ENCODE measurements at places on chromosomes 6 and 20.

DNA sequence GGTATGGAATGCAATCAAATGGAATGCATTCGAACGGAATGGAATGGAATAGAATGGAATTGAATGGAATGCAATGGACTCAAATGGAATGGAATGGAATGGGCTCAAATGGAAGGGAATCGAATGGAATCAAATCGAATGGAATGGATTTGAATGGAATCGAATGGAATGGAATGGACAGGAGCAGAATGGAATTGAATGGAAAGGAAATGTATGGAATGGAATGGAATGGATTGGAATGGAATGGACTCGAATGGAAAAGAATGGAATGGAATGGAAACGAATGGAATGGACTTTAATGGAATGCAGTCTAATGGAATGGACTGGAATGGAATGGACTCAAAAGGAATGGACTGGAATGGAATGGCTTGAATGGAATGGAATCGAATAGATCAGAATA is 18.3 kb upstream of the DEFB115 start:
- no peak for DNase-seq

DNA sequence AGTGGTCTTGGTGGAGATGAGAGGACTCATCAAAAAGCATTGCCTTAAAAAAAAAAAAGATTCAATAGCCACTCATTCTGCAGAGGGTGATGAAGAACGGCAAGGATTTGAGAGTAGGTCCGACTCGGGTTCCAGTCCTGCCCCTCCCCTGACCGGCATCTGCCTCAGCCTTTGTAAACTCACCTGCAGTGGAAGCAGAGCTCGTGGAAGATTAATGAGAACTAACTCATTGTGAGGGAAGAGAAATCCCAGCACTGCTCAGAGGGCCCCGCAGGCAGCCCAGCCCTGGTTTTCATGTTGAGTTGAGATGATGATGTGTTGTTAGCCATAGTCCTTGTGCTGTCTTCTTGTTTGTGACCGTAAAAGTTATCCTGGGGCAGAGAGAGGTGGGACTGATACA is 59.4 kb downstream of the GCNT2 start:
- DNase-seq, result no peak

GRCh38 chr20:15359056-15359455 is 1021.6 kb upstream of the FLRT3 start:
- no peak for DNase-seq

DNA sequence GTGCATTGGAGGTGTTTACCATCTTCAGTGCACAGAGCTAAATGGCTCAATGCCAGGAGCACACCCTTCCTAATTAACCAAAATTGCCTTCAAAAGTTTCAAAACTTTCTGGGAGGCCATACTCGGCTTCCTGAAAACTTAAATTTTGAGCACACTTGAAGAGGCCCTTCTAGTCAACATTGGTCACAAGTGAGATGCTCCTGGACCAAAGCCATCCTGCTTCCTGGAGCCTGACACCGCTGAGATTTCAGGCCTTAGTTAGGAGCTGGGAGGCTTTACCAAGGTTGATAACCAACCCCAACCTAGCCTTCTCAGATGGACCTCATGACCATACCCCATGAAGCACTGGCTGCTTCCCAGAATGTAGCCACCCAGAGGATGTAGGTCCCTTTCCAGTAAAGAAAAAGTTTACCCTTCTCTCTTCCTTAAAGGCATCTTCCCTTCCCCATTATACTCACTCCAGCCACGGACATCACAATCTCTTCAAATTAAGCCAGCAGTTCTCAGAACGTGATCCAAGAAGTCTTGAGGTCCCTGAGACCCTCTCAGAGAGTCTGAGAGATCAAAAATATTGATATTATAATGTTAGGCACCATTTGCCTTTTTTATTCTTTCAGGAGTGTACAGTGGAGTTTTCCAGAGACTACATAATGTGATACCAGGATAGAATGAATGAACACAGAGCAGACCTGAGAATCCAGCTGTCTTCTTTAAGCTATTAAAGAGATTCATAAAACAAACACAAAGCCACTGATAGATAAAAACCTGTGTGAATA is 32.8 kb upstream of the SPTLC3 start:
- DNase-seq, result no peak

DNA sequence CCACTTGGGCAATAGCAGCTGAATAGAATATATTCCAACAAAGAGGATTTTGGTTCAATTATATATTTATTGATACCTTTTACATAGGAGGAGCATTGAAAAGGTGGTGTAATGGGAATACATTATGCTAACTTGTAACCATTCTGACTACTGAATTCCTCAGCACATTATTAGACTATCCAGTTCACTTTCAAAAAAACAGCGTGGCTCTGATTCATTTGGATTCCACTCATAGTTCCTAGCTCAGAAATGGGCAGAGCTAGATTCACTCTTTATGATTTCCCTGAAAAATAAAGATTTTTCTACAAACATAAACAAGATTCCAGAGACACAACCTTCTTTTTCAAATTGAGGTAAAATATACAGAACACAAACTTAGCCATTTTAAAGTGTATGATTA is 9.2 kb upstream of the TRERF1 start:
- DNase-seq, result no peak

GRCh38 chr20:24962182-24962492 is 13.1 kb downstream of the CST7 start:
- no peak for DNase-seq

DNA sequence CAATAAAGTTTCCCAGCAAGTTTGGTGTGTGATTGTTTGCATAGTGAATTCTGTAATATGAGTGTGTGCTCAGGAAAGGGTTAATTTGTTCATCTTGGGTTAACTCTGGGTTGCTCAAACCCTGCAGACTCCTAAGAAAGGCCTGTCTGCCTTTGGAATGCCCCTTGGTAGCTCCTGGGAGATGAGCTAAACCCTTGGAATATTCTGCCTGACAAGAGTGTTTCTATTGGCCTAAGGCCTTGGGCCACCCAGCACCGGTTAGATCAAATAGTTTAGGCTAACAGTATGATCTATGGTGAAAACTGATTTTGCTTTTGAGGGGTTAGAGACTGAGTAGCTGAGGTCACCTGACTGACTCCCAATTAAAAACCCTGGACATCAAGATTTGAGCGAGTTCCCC is 248.3 kb downstream of the GRM1 start:
- DNase-seq, result no peak

- no peak for DNase-seq
These were observed 81.9 kb downstream of the PHACTR2 start for GRCh38 chr6:143759666-143760065.
